ENCODE measurements at places on chromosomes 1 and 21.

GRCh38 chr1:110310300-110310699 lies 28.9 kb upstream of the RBM15 start:
- DNase-seq, result no peak

GRCh38 chr1:40897513-40897912 lies 35.4 kb upstream of the CITED4 start:
- no peak for DNase-seq

DNA sequence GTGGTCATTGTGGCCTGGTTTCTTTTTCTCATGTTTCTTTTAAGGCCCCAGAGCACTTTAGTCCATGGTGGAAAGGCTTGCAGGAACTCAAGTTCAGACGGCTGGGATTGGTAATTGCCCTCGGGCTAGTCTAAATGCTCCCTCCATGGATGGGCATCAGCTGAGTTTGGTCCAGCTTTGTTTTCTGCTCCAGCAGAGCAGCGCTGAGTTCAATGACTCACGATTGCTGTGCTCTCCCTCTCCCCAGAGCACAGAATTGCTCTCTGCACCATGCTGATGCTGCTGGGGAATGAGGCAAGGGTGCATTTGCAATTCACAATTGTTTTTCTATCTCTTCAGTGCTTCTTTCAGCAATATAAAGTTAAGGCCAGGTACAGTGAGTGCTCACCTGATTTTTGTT lies 1.8 kb upstream of the OR2T6 start:
- DNase-seq, result no peak

DNA sequence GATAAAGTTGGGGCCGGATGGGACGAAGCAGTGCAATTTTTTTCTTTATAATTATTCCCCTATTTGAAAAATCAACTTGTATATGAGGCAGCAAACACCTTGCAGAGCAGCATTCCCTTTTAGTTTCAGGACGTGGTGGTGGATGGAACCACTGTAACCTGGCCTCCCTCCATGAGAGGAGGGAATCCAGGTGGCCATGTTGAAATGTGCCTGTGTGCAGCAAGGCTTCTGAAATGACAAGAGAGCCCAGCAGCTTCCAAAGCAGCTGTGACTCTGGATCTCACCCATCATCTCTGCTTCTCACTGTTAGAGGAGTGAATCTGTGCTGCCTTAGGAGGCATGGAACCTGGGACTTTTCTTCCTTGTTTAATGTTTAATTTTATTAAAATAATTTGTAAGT lies 42.3 kb downstream of the NFIA start:
- no peak for DNase-seq

DNA sequence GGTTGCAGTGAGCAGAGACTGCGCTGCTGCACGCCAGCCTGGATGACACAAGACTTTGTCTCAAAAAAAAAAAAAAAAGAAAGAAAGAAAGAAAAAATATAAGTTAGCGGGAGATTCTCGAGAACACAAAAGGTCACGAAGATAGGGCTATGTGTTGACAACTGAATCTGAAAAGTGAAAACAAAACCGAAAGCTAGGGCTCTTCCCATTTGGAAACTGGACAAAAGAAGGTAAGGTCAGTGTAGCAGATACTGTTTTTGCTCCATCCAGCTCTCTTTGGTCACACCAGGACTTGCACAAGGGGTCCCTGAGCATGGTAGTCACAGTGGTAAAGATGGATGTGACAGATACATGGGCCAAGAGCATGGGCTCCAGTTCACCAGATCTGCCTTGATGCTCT lies 60.4 kb upstream of the MAP10 start:
- no peak for DNase-seq

GRCh38 chr21:41222247-41223068 lies 54.5 kb downstream of the BACE2 start:
- DNase-seq, result no peak

DNA sequence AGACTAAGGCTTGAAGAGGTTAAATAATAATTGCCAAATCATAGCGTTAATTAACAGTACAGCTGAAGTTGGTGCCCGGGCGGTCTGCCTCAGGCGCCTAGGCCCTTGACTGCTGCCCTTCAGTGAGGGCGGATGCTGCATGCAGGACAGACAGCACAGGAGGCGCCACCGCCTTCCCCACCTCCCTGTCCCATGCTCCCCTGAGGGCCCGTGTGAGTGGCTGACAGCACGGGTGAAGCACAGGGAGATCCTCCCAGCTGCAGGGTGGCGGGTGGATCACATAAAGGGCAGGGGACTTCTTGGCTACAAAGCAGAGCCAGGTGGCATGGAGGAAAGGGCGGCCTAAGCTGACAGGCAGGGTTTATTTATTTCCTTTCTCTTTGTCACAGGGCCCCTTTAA lies 49.1 kb downstream of the DDX20 start:
- no peak for DNase-seq

- peak; percentile 30 for DNase-seq
Measured at GRCh38 chr1:84260852-84261518, 40.5 kb upstream of the SAMD13 start.

DNA sequence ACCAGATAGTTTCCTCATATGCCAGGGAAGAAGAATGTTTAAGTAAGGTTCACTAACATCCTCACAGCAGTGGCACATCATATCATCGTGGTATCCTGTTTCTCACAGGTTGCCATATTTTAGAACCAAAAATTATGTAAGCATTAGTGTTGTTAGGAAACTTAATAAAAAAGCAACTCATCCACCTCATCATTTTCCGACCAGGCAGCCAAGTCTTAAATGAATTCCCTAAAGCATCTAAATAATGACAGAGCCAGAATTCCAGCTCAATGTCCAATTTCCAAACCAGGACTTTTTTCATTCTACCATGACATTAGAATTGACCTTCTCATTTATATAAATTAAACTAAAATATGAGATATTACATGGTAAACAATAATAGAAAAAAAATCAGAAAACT lies 272.7 kb downstream of the NTNG1 start:
- no peak for DNase-seq

- DNase-seq, result no peak
Measured at GRCh38 chr1:58447886-58448285, 98.6 kb downstream of the OMA1 start.

- DNase-seq, result no peak
Measured at GRCh38 chr1:25217015-25217414, 15.3 kb downstream of the SYF2 start.

GRCh38 chr1:89271341-89272015 lies 1.2 kb downstream of the GBP5 start:
- no peak for DNase-seq

- no peak for DNase-seq
Measured at GRCh38 chr1:48581270-48581669, 109.3 kb upstream of the SPATA6 start.

DNA sequence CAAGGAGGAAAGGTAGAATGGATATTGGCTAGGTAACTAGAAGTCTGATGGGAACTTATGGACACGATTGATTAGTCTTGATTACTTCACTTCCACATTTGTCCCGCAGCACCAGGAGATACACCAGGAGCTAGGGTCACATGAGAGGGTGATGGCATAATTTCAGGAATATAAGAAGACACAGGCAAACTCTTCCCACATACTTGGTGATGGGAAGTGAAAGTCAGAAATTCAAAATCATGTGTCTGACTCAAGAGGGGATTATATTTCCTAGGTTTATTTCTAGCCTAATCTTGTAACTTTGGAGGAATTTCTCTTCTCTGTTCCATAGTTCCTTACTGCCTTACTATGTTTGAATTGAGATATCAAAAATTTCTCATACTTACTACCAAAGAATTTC lies 185.0 kb downstream of the PBX1 start:
- DNase-seq, result no peak

GRCh38 chr1:32020339-32020738 lies 6.7 kb downstream of the KHDRBS1 start:
- no peak for DNase-seq

DNA sequence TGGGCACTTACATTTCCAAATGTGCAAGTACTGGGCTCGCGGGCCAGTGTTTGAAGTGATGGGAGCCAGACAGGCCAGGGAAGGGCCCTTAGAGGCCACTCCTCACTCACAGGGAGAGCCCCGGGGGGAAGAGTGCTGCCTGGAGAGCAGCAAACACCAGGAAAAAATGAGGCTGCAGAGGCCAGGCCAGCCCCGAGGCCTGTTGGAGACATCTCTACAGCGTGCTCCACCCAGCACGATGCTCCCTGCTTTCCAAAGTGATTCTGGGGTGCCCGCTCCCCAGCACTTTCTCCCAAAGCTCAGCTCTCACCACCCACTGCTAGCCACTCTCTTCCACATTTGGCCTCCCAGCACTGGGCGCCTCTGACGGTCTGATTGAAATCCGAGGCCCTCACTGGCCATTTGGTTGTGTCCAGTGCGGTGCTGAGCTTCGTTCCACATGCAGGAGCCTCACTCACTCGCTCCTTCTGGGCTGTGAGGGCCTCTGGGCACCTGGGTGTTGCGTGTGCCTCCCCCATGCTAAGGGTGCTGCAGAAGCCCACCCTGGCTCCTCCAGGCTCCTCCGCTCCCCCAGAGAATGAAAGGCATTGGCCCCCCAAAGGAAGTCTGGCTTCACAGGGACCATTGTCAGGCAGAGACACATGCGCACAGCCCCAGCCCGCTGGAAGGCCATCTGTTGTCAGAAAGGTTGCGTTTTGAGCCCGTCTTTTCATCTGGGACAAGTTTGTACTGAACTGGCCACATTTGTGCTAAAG lies 385.4 kb upstream of the VAMP3 start:
- no peak for DNase-seq

- DNase-seq, result peak; percentile 32
Measured at GRCh38 chr21:35593000-35593502, 467.3 kb downstream of the SETD4 start.

GRCh38 chr1:78165816-78166215 lies 120.0 kb downstream of the GIPC2 start:
- DNase-seq, result no peak

Measured in NCI-H1417 (cell line).